Activated CD4-positive, CD25-positive, alpha-beta regulatory T cell (primary cell): ENCODE measurements at places on chromosomes 3 and 15.

GRCh38 chr3:134483195-134483900, 2.4 kb downstream of the ANAPC13 start:
- no peak for DNase-seq

GRCh38 chr15:40445421-40445922, 4.7 kb downstream of the BAHD1 start:
- no peak for DNase-seq

GRCh38 chr3:147493666-147494065, 84.5 kb downstream of the ZIC1 start:
- no peak for DNase-seq

DNA sequence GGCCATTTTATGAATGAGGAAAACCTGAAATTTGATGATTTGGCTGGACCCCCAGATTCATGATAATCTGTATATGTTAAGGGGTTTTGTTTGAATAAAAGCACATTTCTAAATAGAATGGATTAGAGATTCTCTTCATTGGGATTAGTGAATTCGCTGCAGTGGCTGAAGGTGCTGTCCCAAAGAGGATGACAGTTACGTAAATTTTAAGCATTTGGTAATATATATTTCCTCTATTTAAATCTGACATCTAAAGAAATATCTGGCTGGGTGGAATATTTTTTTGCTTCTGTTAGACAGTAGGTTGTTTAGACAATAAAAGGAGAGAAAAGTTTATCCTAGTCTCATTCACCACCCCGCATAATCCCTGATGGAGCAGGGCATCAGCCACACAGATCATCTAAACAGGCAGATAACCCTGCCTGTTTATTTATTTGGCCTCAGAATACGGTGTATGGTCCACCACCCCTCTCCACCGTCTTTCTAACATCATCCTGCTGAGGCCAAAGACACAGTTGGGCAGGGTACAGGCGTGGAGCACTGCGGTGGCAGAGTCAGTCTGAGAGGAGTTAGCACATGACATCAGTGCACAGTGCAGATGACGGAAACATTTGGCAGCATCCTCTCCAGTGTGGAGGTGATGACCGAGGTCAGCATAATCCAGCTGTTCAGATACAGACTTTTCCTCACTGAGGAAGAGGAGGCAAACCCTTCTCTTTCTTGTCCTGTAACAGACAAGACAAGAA, 20.4 kb upstream of the NFKBIZ start:
- no peak for DNase-seq

- DNase-seq: no peak
These were observed 81.3 kb downstream of the SMAD6 start for GRCh38 chr15:66783314-66783713.

DNA sequence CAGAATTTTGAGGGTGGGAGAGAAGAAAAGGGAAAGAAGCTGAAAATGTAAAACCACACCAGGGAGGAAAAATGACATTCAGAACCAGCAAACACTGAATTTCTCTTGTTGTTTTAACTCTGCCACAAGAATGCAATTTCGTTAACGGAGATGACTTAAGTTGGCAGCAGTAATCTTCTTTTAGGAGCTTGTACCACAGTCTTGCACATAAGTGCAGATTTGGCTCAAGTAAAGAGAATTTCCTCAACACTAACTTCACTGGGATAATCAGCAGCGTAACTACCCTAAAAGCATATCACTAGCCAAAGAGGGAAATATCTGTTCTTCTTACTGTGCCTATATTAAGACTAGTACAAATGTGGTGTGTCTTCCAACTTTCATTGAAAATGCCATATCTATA, 15.5 kb downstream of the GREM1 start:
- no peak for DNase-seq

- no peak for DNase-seq
These were observed 567.3 kb downstream of the GRM7 start for GRCh38 chr3:7428206-7428718.

GRCh38 chr3:99625237-99625622, 13.2 kb upstream of the COL8A1 start:
- no peak for DNase-seq

DNA sequence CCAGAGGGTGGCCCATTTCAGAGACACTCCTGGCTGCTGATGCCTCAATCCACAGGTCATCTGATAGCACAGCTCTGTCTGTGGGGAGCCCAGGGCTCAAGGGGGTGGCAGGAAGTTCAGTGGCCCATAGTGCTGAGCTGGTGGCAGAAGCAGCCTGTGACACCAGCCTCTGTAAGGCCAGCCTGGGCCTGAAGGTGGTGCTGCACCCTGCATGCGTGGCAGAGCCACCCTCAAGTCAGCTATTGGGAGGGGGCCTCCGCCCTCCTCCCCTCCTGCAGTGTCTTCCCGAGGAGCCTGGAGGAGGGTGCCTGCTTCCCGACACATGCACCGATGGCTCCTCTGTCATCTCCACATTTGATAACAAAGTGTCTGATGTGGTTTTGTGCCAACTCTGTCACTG, 3.0 kb downstream of the PLA1A start:
- no peak for DNase-seq

GRCh38 chr3:175732017-175732416, 872.9 kb downstream of the NAALADL2 start:
- DNase-seq: no peak

- no peak for DNase-seq
These were observed 1005.9 kb downstream of the ZPLD1 start for GRCh38 chr3:103440539-103441203.

GRCh38 chr15:78508272-78508671, 895 bp downstream of the HYKK start:
- no peak for DNase-seq

GRCh38 chr15:29822684-29823459, 604 bp upstream of the TJP1 start:
- DNase-seq: no peak

- no peak for DNase-seq
These were observed 601.0 kb upstream of the SGO1 start for GRCh38 chr3:20787005-20787404.

GRCh38 chr3:196202516-196202970, 8.7 kb downstream of the ZDHHC19 start:
- DNase-seq: no peak

- no peak for DNase-seq
These were observed 51.4 kb downstream of the FAM43A start for GRCh38 chr3:194736896-194737600.

GRCh38 chr3:46901591-46902187, 24.2 kb downstream of the PTH1R start:
- no peak for DNase-seq

DNA sequence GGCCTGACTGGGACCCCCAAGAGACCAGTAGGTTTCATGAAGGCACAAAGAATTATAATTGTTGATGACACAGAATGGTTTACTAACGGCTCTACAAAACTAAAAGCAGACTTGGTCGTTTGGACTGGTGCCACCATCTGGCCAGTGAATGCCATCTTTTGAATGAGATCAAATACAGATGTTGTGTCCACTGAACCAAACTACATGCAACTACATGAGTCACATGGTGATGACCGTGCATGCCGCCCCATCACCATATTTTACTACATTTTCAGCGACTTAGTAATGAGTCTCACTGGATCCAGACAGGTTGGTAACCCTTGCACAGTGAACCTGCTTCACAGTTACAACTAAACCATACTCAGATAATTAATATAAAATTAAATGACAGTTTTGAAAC, 803.3 kb downstream of the DIPK2A start:
- no peak for DNase-seq

DNA sequence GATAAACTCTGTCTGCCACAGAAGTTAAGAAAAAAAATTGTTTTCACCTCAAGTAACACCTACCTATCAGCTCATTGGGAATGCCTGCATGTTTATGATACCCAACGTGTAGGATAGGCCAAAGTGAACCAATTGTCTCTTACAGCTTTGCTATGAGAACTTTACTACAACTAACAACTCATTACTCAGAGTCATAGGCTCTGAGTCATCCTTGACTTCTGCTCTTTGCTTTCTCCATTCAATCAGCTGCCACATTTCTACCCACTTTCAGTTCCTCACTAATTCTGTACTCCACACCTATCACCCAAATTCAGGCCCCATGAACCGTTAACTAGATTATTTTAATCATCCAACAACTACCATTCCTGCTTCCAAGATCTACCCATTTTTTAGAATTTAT, 843.9 kb downstream of the TUSC7 start:
- no peak for DNase-seq

GRCh38 chr15:63015618-63016017, 26.9 kb upstream of the TPM1 start:
- no peak for DNase-seq

DNA sequence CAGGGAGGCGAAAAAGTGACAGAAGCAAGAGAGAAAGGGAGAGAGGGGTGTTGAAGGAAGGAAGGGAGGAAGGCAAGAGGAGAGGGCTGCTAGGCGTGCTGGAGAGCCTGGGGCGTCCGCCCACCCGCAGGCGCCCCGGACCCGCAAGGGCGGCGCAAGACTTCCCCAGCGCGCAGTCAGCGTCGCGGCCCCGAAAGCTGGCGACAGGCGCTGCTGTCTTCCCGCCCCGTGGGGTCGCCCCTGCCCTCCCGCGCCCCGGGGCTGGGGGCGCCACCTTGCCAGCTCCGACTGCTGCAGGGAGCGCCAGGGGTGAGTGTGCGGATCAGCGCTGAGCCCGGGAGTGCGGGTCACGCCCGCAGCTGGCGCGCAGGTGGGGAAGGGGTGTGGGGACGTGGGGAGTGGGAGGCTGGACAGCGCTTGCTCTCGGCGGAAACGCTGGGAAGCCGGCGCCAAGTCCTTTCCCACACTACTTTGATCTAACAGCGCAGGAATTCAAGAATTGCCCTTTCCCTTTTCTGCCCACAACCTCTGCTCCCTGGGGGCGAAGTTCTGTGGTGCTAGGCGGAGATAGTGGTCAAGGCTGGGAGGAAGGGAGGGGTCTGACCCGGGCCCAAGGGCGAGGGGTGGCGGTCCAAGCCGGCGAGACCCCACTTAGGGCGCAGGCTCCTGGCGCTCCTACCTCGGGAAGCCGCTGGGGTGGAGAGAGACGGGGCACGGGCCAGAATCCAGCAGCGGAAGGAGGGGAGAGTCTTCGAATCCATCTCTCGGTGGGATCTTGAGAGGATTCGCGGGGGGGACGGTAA, 266.1 kb downstream of the CGGBP1 start:
- no peak for DNase-seq

DNA sequence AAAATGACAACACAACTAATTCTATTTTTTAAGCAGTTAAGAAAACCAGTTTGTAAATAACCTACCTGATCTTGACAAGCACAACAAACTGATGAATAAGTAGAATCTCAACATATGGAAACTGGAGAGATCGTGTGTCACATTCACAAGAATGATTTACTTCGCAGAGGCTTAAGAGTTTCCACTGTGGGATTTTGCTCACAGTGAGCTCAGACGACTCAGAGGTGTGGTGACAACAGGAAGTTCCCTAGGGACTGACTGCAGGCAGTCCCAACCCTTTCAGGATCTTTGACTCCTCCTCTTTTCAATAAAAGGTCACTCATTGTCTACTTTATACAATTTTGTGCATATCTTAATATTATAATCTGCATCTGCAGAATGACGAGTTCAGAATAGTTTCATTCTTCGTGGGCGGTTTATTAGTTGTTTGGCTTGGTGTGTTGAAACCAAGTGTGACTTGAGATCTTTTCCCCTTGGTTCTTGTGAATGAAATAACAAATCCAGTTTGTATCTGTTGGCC, at the start of gene LIPH:
Gene LIPH (minus strand): TSS at position 231 of the 520 bp plus-strand sequence. CDS start 117 bp downstream, at position 114.
- no peak for DNase-seq

DNA sequence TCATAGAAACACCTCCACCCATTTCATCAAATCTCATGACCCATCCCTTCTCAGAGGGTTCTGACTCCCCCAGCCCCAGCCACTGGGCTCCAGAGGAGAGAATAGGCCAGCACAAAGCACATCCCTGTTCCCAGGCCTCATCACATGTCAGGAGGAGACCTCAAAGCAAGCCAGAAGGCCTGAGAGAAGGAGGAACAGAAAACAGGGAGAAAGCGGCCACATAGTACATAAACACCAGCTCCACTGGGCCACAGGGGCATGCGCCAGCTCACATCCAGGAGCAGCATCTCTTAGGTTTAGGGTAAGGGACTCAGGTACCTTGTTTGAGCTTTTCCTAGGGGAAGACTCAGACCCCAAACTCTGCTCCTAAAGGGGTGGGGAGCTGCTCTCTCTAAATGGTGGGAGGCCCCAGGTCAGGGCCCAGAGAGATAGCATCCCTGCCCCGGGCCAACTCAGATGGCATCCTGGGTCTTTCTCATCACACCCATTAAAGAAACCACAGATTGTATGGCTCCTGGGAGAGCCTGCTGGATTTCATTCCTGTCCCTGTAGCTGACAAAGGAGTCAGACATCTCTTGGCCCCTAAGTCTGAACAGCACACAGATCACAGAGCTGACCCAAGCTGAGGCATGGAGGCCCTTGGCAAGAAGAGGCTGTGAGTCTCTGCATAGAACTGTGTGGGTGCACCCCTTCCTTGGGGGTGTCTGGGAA, 2.5 kb downstream of the SHF start:
- no peak for DNase-seq

GRCh38 chr3:28286595-28286994, 45.2 kb downstream of the CMC1 start:
- DNase-seq: no peak

DNA sequence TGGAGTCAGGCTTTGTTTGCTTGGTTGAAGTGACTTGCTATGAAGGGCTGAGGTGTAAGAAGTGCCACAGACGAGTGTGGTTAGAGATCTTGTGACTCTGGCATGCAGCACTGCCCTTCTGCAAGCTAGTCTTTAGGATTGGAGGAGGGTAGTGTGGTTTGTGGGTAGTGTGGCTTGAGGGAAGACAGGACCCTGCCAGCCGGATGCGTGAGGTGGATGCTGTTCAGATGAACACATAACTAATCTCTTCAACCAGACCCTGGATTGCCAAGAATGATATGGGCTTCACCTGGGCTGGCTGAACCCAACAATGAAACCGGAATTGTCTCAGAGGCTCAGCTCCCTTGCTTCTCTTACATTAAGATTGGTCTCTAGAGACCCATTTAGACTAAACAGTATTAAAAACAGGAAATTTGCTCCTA, 32.7 kb downstream of the STARD9 start:
- DNase-seq: no peak

GRCh38 chr3:50213373-50213772, 8.3 kb downstream of the SLC38A3 start:
- no peak for DNase-seq

- no peak for DNase-seq
These were observed 63.5 kb upstream of the KLF13 start for GRCh38 chr15:31262901-31263671.

- DNase-seq: no peak
These were observed 221.9 kb upstream of the TOPAZ1 start for GRCh38 chr3:44019736-44020135.

DNA sequence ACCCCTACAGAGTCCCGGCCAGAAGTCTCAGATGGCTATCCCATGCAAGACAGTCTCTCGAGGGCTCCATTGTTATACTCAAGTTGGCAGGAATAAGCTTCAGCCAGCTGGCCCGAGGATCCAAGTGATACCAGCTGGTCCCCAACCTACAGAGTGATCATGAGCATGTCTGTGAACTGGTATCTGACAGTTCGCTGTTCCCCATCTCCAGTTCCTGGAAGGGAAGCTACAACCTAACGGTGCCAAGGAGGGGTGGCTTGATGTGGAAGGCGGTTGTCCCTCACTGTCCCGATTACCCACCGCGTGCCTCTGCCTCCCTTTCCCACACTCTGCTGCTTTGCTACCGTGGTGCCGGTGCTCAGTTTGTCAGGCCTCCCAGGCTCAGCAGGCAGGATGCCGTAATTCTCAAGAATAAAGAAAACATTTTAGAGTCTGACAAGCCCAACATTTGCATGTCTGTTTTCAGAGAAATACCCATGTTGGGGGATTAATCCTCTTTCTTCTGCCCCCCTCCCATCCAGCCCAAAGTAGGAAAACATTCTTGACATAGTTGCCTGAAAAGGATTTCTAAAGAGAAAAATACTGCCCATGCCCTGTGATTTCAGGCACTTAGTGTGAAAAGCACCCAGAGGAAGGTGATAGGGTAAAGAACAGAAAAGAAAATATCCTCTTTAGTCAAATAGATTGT, 49.4 kb upstream of the HES1 start:
- no peak for DNase-seq
